ENCODE measurements at places on chromosomes 5 and 9.

GRCh38 chr5:73654819-73655318, 28.9 kb downstream of the ARHGEF28 start:
- no peak for DNase-seq

GRCh38 chr5:118554981-118555380, 433.4 kb downstream of the DTWD2 start:
- no peak for DNase-seq

- DNase-seq: peak; percentile 56
Measured at GRCh38 chr5:149416987-149417710, 38.1 kb upstream of the IL17B start.

DNA sequence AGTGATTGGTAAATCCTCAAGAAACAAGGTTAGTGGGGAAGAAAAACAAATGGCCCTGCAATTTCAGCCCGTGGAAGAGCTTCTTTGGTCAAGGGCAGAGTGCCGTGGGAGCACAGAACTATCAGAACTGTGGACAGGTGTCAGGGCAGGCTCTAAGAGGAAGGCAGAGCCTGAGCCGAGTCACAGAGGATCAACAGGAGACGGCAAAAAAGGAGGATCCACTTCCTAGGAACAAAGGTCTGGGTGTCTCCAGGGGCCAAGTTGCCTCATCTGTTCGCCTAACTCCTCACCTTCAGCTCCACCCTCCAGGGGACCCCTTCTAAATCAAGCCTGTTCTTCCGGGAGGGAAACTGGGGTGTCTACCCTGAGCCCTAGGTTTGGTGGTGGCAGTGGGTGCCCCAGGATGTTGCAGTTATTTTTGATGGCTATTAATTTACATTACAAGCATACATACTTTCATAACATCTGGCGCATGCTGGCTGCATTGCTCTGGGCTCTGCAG, 88.0 kb downstream of the FEM1C start:
- DNase-seq: no peak

DNA sequence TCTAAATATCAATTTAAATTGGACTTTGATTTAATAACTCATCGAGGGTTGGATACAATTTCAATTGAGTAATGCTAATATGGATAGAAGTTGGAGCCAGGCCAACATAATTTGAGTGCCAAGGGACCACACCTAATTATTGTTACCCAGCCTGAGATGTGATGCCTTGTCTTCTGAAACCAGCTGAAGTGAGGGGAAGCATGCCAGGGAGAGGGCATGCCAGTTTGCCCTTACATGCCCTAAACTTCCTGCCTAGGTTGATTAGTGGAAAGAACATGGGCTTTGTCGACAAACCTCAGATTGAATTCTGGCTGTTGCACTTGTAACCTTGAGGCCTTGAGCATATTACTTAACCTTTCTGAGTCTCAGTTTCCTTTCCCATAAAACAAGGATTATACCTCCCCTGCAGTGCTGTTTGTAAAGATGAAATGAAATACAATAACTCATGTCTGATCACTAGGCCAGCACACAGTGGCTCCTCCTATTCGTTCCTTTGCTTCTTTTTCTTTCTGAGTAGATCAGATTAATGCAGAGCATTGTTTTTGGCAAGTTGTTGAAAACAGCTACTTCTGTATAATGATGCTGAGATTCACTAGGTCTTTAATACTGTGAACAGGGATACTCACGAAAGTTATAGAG, 412.8 kb downstream of the TLE4 start:
- DNase-seq: no peak

- DNase-seq: no peak
Measured at GRCh38 chr5:90227683-90228082, 181.9 kb downstream of the CETN3 start.

DNA sequence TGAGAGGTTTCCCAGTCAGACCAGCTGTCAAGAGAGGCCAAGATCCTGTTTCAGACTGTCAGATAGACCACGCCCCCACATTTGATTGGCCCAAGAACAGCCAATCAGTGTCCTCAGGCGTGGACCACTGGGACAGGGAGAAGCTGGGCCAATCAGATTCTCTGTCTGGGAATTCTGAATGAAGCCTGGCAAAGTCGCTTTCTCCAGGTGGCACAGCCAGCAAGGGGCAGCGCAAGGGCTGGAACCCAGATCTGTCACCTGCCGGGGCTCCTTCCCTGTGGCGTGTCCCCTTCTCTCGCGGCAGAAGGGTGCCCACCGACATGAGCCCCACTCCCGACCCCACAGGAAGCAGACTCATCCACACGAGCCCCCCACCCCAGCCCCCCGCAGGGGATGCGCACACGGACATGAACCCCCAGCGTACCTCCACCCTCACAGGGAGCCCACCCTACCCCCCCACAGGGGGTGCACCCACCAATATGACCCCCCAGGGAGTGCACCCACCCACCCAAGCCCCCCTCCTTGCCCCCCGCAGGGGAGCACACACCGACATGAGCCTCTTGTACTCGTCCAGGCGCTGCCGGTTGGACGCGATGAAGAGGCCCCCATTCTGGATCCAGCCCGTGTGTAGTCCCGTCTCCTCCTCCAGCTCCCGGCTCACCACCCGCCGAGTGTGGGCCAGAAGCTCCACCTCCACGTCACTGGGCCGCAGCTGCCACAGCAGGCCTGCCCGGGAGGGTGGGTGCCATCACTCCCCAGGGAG, 6.1 kb downstream of the SARDH start:
- DNase-seq: no peak

- DNase-seq: no peak
Measured at GRCh38 chr5:169631360-169631759, 5.7 kb upstream of the DOCK2 start.
